Putamen (tissue), 1 donor: ENCODE measurements at places on chromosomes 5 and 9.

DNA sequence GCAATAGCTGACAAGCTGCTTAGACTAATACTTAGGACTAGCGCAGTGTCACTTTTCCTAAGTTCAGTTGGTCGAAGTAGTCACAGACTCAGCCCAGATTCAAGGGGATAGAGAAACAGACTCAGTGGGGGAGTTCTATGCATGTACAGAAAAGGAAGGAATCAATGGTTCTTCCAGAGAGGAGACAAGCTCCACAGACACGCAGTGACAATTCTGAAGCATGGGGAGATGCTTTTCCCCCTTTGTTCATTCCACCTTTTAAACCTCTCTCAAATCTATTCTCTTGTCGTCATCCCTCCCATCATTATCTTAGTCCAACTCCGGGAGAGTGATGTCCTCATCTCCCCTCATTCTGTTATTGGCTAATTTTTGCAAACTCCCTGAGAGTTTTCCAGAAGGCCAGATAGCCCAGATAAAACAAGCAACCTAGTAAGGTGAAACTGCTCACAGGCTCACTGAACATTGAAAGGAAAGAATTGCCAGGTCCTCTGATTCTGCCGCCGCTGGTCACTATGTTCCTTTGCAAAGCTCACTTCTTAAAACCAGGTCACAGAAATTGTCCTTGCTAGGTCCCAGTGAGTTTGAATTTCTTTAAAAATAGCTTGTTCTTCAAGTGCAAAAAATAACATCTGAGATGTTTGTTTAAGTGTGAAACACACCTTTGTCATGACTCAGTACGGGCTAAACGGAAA is 13.4 kb upstream of the STRBP start:
- no peak for DNase-seq

- DNase-seq = no peak
These were observed 27.0 kb downstream of the GTF3C4 start for GRCh38 chr9:132697230-132697629.

GRCh38 chr9:14418941-14419937 is 105.3 kb upstream of the NFIB start:
- DNase-seq = peak; percentile 31

GRCh38 chr9:104882086-104882485 is 45.9 kb downstream of the ABCA1 start:
- no peak for DNase-seq

DNA sequence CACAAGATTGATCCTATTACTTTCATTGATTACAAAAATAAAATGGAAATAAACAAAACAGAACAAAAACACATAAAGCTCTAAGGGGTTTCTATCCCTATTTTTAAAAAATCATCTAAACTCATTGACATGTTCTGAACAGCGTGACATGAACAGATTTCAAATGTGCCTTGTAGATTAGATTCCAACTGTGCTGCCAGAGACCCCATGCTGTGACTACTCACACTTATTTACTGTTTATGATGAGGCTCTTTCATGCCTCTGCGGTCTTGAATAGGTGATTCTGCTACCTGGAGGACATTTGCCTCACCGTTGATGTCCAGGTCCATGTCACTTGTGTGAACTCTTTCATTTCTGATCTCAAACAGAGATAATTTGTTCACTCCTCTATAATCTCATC is 990.2 kb downstream of the CDH12 start:
- DNase-seq = no peak

DNA sequence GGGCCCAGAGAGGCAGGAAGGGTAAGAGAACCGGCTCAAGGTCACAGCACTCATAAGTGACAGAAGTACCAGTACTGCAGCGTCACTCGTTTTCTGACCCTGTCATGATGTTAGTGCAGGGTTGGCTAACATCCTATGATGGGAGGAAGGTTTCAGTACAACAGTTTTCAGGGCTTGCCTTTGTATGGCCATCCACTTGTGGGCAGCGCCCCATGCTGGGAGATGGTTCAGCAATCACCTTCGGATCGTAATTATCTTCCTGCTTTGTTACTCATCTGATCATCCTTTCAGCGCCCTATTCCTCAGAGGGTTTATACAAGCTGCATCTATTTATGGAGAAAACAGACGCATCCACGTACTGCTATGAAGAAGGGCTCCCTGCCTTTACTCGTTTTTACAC is 2.4 kb downstream of the MAP1B start:
- DNase-seq = peak; percentile 38

DNA sequence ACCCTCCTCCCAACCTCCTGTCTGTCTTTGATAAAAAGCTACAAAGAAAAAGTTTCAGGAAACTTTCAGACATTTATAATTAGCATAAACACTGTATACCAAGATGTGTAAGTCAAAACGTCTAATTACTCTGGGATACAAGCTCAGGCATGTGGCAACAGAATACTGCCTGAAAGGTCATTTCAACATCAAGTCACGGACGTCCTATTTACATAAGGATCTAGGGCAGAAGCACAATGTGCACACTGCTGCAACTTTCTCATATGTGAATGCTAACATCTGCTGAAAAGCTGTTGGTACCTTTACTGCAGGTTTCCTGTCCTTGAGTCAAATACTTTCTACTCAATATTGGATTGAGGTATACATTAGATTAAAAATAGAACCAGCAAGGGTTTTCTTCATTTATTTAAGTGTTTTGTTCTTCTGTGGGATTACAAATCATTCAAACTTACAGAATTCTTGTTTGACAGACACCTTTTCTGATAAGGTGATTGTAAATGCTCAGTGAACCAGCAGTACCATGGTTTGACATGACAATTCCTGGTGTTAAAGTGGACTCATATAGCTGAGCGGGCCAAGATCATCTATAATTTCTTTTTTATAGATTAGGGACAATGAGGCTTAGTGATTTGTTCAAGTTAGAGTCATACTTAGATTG is 36.8 kb downstream of the ELL2 start:
- DNase-seq = no peak

DNA sequence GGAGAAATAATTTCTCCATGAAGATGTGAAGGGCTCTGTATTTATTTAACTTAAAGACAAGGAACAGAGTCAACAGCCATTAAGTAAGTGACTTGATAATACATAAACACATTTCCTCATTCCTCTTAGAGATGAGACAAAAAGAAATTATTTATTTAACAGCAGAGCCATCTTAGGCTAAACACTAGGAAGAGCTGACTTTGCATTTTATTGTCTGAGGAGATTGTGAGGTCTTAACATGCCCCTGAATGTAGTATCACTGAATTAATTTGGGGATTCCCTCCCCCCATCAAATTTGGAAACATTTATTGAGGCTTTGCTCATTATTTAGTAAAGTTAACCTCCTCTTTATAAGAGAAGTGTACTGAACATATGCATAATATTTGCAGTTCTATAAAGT is 35.2 kb downstream of the TAS2R1 start:
- no peak for DNase-seq

GRCh38 chr5:79829260-79829659 is 139.6 kb downstream of the CMYA5 start:
- no peak for DNase-seq

DNA sequence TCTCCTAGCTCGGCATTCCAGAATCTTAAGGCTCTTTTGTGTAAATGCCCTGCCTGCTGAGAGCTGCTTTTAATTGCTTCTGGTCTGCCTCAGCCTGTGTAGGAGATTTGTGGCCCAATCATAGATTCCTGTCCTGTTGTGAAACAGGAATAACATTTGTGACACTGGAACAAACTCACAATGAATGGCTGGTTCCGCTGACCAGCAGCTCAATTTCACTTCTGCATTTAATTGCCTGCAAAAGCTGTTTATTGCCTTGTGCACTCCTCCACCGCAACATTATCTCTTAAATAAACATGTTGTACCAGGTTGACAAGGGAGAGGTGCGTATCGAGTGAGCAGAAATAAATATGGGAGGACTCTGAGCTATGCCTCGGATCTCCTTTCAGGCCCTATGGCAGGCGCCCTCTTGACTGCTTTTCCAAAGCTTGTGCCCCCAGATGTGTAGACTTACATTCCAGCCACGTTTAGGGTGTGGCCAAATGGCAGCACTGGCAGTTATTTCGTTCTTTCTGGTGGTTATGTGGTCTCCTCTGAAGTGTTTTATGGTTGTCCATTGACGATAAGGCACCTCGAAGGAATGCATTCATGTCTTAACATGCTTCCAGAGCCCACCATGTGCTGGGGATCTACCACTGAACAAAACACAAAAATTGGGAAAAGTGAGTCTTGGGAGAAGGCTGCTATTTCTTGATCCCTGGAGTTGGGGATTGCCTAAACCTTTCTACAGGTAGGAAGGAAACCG is 58.1 kb downstream of the DMRT1 start:
- peak; percentile 3 for DNase-seq

- DNase-seq = no peak
These were observed 121.5 kb upstream of the SPRY4 start for GRCh38 chr5:142446131-142446959.

- DNase-seq = no peak
These were observed 49.9 kb upstream of the SNCAIP start for GRCh38 chr5:122262103-122262502.

DNA sequence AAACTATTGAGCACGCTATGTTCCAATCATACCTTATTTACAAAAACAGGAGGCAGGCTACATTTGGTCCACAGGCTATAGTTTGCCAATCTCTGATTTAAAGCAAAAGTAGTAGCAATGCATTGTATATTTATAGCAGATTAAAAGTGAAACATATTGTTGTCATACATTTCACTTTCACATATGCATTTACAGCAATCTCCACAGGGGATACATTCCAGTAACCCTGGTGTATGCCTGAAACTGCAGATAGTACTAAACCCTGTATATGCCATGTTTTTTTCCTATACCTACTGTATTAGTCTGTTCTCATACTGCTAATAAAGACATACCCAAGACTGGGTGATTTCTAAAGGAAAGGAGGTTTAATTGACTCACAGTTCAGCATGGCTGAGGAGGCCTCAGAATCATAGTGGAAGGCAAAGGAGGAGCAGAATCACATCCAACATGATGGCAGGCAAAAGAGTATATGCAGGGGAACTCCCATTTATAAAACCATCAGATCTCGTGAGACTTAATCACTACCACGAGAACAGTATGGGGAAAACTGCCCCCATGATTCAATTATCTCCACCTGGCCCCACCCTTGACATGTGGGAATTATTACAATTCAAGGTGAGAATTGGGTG is 5.9 kb upstream of the CSF1R start:
- no peak for DNase-seq

GRCh38 chr9:17291766-17292165 is 156.9 kb downstream of the CNTLN start:
- DNase-seq = no peak

DNA sequence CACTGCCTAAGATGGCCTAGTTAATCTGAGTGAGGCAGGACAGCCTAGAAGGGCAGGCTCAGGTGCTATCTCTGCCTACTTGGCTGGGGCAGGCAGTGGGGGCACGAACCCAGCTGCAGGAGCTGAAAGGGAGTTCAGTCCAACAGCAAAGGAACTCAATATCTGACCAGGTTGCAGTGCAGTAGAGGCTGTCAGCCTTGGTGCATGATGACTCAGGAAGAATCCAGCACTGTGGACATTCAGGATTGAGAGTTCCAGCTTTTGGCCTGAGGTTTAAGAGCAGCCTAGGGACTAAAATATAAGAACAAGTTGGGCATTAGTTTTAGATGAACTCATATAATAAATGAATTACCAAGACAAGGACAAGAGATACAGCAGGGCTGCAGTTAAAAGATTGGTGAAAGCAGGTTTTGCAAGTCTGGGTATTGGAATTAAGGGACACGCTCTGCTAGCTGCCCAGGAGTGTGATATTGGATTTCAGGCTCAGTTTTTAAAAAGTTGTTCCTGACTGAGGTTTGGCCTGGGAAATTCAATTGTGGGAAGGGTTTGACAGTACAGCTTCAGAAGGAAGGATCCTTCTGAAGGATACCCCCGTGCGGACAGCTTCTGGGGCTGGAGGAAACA is 64.7 kb upstream of the ATG10 start:
- no peak for DNase-seq

GRCh38 chr9:130288393-130288792 is 22.8 kb downstream of the HMCN2 start:
- DNase-seq = no peak

DNA sequence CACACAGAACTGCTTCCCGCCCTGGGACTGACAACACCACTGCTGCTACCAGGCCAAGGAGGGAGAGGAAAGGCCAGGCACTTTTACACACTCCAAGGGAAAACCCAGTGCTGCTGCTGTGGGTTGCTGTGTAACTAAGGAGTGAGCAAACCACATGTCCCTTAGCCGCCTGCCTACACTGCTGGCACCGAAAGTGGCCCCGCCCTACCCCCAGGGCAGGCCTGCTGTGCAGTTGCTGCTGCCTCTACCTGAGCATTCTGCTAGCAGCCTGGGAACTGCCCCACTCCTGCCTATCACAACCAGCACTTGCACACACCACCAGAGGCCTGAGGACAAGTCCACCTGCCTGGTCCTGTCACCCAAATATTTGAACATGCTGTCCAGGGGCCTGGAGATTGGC is 740.9 kb downstream of the DTWD2 start:
- DNase-seq = no peak

GRCh38 chr5:157080286-157080685 is 21.4 kb upstream of the HAVCR1 start:
- DNase-seq = peak; percentile 11

DNA sequence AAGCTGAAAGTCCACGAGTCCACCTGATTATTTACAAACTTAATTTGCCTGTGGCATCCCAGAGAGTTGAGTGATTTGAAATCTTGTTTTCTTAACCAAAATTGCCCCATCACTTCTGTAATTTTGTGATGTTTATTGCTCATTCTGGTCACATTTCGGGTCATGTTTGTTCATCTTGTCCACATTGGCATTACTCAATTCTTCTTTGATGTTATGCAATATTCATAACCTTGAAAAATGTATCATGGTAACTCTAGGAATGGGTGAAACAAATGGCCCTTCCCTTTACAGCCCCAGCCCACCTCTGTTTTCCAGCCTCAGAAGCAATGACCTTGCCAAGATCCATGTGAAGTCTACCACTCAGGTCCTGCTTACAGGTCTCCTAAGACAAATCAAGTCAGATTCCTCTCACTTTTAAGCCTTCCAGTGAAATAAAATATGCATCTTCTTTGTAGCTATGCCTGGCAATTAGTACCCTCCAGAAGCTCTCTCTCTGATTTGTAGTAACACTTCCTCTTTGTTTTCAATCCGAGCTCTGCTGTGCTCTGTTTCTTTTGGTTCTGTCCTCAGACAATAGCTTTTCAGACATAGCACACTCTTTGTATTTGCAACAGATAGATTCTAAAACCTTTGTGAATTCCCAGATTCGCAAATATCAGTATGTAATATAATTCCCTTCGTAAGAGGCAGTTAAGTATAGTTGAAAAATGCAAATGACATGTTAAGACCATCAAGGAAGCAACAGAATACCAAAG is 330.3 kb upstream of the IRX1 start:
- DNase-seq = peak; percentile 80

GRCh38 chr9:127075624-127076372 is 46.6 kb downstream of the ANGPTL2 start:
- no peak for DNase-seq

GRCh38 chr9:72539824-72540347 is 18.5 kb downstream of the TMC1 start:
- DNase-seq = no peak

GRCh38 chr9:93161786-93162562 is 22.0 kb upstream of the WNK2 start:
- no peak for DNase-seq

GRCh38 chr9:5586391-5586802 is 42.5 kb upstream of the RIC1 start:
- no peak for DNase-seq
